GM20000 (cell line): ENCODE measurements at places on chromosomes 2 and 18.

DNA sequence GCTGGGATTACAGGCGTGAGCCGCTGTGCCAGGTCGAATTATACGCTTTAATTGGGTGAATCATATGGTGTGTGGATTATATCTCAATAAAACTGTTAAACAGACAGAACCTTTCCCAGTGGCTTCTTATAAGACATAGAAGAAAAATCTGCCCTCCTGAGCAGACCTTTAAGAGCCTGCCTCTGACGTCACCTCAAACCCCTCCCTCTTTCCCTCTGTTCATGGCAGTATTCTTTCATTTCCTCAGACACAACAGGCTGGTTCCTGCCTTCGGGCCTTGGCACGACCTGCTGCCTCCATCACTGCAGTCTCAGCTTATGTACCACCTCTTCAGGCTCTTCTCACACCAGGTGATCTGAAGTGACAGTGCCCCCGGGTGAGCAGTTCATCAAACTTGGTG, 14.0 kb upstream of the PDIA6 start:
- no peak for DNase-seq

DNA sequence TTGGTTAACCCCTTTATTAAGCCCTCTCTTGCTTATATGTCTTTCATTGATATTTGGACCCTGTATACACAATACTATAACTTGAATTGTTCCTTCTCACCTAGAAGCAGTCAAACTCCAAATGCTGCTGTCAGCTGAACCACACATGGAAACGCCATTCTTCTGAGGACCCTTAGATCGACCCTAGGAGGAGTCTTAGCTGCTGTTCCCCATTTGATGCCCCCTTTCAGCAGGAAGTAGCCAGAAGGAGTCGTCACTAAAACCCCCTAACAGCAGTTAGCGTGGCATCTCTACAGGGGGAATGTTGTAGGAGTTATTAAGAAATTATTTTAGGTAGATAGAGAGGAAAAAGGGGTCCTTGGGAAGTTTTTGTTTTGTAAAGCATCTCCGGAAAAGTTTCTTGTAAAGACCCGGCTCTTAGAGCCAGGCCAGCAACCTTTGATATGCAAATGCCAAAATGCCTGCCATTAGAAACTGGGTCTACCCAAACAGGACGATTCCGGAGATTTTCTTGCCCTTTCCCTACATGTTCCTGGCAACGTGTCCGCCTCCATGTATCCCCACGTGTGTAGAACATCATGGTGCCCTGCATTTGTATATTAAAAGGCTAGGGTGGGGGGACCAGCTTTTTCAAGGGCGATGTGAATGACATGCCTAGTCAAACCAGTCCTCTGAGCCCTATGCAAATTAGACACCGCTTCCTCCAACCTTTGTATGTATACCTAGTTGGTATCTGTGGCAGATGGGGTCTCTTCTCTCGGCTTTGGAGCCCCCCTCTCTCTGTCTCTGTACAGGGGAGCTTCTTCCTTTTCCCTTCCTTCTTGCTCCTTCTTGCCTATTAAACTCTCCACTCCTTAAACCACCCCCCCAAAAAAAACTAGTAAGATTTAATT, 638.4 kb upstream of the POU3F3 start:
- DNase-seq = no peak

DNA sequence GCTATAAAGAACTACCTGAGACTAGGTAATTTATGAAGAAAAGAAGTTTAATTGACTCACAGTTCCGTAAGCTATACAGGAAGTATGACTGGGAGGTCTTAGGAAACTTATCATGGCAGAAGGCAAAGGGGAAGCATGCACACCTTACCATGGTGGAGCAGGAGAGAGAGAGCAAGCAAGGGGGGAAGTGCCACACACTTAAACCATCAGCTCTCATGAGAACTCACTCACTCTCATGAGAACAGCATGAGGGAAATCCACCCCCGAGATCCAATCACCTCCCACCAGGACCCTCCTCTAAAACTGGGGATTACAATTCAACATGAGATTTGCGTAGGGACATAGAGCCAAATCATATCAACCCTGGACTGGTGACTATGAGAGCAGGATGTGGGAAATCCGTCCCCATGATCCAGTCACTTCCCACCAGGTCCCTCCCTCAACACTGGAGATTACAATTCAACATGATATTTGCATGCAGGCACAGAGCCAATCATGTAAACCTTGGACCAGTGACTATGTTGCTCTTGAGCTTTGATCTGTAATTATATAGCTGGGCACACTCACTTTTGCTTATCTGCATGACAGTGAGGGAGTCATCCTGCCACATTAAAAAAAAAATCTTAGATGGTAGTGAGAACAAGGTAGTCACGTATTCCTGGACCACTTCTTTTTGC, 12.9 kb downstream of the ADAM23 start:
- DNase-seq = no peak

DNA sequence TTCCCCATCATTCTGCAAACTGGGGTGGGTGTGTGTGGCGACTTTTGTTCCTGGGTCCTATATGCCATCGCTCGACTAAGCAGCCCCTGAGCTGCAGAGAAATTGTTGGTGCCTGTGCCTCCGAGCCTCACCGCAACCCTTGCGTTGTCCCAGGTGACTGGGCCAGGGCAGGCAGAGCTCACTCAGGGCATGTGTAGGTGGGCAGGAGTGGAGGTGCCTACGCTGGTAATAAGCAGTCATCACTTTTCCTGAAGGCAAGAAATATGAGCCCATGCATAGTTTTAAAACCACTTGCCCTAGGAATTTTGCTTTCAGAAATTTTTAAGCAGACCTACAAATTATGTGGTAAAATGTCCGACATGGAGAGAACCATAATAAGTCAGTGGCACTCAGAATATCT, 197.8 kb downstream of the SMAD7 start:
- no peak for DNase-seq

DNA sequence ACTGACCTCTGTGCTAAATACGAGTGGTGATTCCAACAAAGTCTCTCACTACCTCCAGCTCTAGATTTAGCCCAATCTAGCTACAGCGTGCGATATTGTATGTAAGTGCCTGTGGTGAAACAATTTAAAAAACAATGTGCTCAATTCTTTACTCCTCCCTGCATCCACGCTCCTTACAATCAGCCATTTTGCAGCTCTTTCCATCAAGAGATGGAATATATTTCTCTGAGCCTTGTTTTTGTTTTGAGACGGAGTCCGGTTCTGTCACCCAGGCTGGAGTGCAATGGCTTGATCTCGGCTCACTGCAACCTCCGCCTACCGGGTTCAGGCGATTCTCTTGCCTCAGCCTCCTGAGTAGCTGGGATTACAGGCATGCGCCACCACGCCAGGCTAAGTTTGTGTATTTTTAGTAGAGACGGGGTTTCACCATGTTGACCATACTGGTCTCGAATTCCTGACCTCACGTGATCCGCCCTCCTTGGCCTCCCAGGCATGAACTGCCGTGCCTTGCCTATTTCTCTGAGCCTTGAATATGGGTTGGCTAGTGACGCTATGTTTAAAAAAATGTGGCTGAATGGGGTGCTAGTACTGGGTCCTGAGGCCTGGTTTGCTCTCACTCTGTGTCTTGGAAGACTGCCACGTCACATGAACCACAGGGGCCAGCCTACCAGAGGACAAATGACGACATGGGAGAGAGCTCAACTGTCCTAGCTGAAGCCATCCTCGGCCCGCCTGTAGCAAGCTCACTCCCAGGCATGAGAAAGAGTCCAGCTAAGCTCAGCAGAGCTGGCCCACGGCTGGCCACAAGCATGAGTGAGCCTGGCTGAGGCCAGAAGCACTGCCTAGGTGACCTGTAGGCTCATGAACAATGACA, 14.8 kb downstream of the WDFY1 start:
- DNase-seq = no peak

DNA sequence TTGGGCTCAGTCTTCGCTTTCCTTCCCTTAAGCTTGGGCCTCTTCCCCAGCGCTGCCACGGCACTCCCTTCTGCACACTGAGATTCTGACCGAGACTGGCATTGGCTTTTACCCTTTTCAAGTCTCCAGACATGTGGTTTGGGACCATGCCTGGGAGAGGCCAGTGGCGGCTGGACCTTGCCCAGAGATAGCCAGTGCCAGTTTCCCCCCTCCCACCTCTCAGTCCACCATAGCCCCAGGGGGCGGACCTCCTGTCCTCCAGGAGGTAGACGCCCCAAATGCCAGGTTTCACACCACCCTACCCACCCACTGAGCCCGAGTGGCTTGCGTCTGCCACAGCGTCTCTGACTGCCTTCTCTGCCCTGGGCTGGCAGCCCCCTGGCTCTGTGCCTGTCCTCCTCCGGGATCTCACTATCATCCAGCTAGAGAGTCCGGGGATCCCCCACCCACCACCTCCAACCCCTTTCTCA, 47.7 kb downstream of the INPP5D start:
- no peak for DNase-seq

GRCh38 chr2:239168575-239168974, 232.2 kb downstream of the HDAC4 start:
- no peak for DNase-seq

DNA sequence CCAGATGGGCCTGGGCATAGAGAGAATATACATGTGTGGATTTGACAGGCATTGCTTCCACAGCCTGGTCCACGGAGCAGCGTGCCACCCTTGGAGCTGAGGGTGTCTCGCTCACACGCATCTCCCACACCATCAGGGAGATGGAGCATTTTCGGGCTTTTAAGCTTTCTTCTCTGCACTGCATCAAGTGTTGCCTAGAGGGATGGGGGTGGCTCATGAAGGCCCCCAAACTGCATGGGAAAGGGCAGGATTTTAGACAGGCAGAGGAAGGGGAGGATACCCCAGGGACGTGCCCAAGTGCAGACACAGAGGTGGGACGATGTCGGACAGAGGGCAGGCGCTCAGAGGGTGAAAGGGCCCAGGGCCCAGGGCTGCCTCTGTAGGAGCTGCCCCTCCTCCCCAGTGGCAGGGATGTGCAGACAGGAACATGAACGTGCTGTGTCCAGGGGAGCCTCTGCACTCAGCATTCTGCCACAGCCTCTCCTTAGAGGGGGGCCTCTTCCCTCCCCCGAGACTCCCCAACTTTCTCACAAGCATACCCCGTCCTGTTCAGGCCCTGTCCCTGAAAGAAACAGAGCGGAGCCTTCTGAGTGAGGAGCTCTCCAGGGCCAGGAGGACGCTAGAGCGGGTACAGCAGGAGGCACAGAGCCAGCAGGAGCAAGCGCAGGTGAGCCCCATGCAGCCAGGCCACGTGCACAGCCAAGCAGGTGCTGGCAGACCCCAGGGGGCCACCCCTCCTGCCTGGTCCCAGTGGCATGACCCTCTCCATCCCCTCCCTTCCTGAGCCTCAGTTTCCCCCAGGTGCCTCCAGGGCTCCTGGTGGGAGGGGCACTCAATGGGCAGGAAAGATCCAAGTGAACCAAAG, 42.9 kb upstream of the SNED1 start:
- DNase-seq = no peak
